Esophagus squamous epithelium (tissue), 5 donors: ENCODE measurements at places on chromosomes 12 and 14.

DNA sequence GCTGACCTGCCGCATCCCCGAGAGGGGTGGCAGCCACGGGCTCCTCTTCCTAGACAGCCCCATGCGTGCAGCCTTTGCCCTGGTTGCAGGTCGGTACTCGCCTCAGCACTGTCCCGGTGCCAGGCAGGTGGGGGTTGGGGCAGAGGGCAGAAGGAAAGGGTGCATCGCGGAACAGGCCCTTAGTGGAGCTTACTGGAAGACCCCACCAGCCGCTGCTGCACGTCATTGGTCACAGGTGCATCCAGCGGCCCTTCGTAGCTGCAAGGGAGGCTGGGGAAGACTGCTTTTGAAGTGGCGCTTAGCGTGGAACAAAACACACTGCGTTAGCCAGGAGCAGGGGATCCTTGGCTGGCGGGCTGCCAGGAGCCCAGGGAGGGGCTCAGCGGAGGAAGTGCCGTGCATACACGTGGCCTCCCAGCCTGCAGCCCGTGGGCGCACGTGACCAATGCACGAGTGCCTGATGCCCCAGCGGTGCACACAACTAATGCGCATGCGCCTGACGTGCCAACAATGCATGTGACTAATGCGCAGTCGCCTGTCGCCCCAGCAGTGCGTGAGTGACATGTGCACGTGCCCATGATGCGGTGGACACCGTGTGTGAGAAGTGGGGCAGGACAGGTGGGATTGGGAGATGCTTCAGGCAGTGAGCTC, 5.0 kb upstream of the EP400 start:
- DNase-seq, result no peak

DNA sequence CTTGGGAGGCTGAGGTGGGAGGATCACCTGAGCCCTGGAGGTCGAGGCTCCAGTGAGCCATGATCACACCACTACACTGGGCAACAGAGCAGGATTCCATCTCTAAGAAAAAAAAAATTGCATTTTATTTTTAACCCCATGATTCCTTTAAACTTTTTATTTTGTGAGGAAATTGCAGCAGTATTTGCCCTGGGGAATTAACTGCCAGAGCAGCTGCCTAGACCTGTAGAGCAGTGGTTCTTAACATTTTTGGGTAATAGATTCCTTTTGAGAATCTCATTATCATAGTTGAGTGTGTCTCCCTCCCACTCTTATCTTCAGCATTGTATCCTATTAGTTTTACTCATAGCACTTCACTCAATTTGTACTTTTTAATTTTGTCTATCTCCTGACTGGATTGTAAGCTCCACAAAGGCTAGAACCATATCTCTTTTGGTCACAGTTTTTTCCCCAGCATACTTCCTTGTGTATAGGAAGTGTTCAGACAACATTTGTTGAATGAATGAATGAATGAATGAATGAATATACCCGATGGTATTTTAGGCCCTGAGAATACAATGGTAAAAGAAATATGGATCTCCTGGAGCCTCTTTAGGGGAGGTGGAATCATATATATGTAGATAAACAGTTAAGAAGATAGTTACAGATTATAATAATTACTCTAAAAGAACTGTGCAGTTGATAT, 40.6 kb downstream of the BRMS1L start:
- DNase-seq, result no peak

DNA sequence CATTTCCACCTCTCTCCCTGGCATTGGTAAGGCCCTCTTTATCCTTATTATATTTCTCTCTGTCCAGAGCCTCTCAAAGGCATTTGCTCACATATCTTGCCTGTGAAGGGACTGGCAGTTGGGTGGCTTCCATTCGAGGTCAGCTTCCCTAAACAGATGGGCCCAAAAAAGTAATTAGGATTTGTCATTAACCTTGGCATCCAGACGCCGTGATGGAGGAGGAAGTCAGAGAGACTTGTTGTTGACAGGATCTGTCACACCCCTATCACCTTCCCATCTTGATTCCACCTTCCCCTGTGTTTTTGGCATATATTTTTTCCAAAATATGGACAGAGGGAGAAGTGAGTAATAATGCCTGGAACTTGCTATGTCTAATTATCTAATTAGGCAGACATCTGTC, 54.0 kb upstream of the OAS1 start:
- no peak for DNase-seq

- no peak for DNase-seq
Observed at GRCh38 chr12:119594772-119595445, 1.3 kb downstream of the TMEM233 start.
